Stimulated activated CD8-positive, alpha-beta memory T cell treated with anti-CD3 and anti-CD28 coated beads, Interleukin-4, amount 100 ng/mL, for 24 hours (primary cell): ENCODE measurements at places on chromosomes 11 and 22.
A peak's percentile ranks its signal among the peaks of the same experiment; 100 is the strongest.

- DNase-seq, result no peak
These were observed 47.5 kb downstream of the SGSM3 start for GRCh38 chr22:40417881-40418280.

GRCh38 chr11:86210898-86211297 lies 33.7 kb upstream of the EED start:
- DNase-seq, result no peak

GRCh38 chr11:92897487-92897886 lies 72.0 kb upstream of the MTNR1B start:
- no peak for DNase-seq

DNA sequence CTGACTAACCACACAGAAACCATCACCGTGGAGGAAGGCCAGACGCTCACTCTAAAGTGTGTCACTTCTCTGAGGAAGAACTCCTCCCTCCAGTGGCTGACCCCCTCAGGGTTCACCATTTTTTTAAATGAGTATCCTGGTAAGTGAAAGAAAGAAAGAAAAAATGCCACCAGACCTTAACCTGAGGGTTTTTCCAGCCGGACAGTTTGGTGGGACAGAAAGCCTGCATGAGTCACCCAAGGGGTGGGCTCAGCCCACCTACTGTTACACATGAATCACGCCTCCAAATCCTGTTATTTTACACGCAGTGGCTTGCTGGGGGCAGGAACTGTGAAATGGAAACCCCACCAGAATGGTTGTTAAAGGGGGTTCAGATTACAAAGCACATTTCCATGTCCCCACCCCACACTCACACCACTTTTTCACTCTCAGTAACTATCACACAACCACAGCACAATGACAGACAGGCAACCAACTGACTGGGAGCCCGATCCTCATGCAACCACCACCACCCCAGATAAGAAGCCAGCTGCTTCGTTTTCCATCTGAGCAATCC lies 11.9 kb downstream of the CRTAM start:
- peak; percentile 60 for DNase-seq

GRCh38 chr11:35047179-35047578 lies 91.8 kb upstream of the CD44 start:
- no peak for DNase-seq

- no peak for DNase-seq
These were observed 2.8 kb upstream of the OR51M1 start for GRCh38 chr11:5380740-5381342.

DNA sequence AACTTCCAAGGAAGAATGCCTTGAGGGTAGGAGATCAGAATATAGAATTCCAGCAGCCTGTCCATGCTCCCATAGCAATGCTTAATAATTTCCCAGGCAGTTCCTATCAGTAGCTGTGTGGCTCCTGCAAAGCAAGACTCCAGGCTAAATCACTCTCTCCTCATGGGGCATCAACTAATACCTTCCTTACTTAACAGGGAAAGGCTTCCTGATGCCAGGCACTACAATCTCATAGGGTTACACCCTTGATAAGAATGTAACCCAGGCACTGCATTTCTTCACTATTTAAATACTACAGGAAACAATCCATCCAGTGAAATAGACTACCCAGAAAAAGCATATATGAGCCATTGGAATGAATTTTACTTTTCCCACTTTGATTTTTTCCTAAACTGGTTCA lies 615.0 kb upstream of the ARHGAP42 start:
- DNase-seq, result no peak

DNA sequence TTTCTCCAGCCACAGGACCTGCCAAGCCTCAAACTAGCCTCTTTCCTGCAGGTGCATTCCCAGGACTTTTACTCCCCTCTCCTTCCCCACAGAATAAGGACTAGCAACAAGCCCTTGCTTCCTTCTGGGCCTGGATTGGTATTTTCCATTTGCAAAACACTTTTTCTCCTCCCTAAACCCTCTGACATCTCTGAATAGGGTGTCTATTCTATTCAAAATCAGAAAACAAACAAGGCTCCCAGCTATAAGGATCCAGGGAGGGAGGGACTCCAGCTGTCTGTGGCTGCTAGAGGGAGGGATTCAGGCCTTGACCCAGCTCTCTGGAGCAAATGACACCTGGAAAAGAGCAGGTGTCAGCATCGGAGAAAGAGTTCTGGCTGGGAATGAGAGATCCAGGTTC lies 168.5 kb upstream of the BDNF start:
- DNase-seq, result no peak

- no peak for DNase-seq
These were observed 21.6 kb downstream of the PHLDB1 start for GRCh38 chr11:118628861-118629549.

DNA sequence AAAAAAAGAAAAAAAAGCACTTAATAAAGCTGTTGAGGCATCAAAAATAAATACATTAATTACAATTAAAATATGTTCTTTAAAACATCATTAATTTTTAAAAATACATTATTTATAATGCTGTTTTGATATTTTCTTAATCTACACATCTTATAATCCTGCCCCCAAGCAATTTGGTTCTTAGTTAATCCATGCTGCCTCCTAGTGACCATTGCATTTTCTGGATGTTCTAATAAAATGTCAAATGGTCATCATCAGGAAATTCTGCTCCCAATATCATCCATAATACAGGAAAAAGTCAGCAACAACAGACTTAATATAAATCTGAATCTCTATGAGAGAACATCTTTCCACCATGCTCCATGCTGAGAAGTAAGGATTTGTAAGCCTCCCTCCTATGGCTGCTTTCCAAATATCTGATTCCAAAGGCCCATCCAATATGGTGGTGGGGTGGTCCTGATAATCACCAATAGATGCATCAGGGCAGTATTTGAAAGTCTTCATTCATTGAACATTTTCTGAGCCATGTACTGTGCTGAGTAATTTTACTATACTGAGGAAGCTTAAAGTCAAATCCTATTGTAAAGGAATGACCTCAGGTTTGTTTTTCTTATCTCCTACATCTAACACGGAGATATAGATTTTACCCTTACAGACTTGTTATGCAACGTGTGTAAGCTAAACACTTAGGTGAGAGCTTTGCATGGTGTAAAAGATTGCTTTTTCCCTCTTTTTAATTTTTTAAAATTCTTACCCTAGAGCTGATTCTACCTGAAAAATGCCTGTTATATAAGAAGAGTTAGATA lies 124.7 kb upstream of the BMAL1 start:
- no peak for DNase-seq

DNA sequence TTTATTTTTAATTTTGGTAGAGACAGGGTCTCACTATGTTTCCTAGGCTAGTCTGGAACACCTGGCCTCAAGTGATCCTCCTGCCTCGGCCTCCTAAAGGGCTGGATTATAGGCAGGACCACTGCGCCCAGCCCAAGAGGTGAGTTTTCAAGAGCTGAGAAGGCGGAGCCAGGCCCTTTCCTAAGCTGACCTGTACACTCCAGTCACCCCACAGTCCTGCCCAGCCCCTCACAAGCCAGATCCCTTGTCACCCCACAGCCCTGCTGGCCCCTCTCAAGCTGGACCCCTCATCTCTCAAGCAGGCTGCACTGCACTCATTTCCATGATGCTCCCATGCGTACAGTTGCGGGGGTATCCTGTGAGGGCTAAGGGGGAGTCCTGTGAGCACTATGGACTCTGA lies 2.9 kb downstream of the DENND6B start:
- DNase-seq, result no peak

DNA sequence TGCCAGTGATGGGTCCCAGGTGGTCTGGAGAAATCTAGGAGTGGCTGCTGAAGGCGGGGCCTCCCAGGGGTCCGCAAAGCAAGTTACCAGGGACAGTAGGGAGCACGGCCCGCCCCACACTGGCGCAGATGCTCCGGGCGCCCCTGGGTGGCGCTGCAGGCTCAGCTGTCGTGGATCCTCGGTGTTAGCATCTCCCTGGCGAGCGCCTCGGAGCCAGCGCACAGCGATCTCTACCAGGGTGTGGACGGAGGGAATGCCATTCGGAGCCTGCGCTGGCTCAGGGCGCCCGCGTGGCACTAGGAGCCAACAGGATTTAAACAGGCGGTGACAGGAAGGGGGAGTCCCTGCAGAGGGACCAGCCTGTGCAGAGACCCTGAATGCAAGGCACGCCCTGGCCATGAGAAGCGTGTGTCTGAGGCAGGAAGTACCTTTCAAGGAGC lies 20.2 kb downstream of the FADS3 start:
- peak; percentile 45 for DNase-seq

DNA sequence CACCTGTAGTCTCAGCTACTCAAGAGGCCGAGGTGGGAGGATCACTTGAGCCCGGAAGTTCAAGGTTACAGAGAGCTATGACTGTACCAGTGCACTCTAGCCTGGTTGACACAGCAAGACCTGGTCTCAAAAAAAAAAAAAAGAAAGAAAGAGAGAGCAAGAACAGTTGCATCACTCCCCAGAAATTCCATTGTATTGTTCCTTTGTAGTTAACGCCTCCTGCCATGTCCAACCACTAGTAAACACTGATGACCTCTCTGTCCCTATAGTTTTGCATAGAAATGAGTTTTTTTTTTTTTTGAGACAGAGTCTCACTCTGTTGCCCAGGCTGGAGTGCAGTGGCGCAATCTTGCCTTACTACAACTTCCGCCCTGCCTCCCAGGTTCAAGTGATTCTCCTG lies 10.8 kb downstream of the PATL1 start:
- no peak for DNase-seq
